ENCODE measurements at places on chromosomes 3 and 15.

DNA sequence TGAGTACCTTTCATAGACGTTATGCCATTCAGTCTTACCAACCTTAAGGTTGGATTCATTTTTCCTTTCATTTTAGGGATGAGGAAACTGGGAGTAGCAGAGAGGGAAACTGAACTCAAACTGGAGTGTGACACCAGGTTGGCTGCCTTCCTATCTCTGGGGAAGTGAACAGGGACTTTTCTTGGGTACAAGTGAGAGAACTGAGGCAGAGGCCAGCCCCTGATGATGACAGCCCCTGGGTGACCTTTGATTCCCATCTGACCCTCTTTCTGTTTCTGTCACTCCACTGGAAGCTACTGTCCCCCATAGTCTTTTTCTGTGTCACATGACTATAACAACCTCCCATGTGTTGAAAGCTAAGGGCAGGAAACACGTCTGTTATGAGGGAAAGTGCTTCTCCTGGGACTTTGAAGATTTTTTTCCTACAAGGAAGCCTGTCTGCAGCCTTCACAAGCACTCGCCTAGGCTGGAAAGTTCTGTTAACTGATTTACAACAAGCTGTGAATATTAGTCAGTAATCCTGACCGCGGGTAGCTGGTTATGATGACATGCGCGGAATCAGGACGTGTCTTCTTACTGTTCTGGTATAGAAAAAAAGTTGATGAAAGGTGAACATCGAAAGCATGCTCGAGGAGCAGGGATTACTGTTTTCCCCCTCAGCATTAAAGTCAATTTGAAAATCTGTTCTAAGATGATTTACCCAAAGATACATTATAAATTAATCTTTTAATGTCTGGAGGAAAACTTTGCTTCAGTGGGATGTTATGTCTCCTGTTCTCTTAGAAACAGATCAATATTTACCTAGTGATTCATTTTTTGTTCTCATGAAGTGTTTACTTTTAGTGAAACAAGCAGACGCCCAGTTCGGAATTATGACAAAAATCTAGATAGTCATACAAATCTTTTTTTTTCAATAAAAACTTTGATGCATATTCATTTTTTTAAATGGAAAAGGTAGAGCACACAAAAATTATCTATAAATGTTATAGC, 31.5 kb downstream of the ABHD2 start:
- no peak for DNase-seq

DNA sequence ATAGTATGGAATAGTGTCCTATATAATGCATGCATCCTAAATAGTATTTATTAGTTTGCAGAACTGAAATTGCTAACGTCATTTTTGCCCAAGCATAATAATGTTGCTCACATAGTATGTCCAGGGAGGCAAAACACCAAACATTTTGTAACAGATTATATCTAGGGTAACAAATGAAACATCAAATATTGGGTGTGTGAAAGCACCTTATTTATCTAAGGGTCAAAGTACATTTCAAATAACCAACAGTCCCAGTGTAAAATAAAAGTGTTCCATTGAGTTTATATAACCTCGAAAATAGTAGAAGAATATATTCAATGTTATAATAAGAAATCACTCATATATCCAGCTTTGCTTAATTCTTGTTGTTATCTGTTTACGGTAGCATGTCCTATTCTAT, 363.1 kb downstream of the CADM2 start:
- DNase-seq = no peak

DNA sequence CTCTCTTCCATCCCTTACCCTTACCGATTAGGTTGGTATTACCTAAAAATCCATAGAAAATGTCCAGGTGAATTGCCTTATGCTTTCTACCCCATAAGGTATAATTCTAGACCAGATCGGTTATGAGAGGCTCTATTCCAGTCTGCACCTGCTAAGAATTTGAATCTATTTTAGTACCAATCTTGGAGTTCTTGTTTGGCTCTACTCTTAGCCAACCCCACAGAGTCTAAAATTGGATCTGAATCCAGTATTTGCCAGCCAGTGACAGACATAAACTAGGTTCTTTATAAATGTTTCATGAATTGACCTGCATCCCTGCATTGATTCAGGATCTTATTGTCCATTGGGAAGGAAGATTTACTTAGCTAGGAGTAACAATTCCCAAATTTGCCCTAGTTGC, 6.5 kb downstream of the KLHL24 start:
- no peak for DNase-seq

- no peak for DNase-seq
Measured at GRCh38 chr3:120280566-120280965, 4.5 kb downstream of the GPR156 start.

DNA sequence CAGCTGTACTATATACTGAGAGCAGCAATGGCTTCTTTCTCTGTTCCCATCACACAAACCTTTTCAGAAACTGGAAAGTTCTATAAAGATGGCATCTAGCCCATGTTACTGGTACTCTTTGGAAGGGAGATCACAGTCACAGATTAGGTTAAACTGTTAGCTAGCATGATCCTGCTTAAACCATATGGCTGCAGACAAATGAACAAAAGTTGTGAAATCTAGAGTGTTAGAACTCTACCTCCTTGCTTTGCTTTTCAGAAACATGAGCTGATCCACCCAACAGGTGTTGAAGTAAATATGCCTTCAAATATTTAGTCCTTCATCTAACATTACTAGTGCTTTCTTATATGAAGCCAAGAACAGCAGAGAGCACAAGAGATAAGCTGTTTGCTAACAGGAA, 102.6 kb downstream of the SNRK start:
- DNase-seq = no peak

GRCh38 chr15:70217226-70218160, 119.8 kb upstream of the TLE3 start:
- no peak for DNase-seq

DNA sequence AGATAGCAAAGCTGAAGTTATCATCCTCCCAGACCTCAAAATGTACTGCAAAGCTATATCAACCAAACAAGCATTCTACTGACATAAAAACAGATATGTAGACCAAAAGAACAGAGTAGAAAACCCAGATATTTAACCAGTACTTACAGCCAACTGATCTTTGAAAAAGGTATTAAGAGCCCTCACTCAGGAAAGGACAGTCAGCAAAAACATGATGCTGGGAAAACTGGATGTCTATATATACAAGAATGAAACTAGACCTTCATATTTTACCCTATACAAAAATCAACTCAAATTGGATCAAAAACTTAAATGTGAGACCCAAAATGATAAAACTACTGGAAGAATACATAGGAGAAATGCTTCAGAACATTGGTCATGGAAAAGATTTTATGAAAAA, 87.5 kb upstream of the MME start:
- DNase-seq = no peak

GRCh38 chr3:90184861-90185260, 1077.4 kb downstream of the EPHA3 start:
- no peak for DNase-seq

DNA sequence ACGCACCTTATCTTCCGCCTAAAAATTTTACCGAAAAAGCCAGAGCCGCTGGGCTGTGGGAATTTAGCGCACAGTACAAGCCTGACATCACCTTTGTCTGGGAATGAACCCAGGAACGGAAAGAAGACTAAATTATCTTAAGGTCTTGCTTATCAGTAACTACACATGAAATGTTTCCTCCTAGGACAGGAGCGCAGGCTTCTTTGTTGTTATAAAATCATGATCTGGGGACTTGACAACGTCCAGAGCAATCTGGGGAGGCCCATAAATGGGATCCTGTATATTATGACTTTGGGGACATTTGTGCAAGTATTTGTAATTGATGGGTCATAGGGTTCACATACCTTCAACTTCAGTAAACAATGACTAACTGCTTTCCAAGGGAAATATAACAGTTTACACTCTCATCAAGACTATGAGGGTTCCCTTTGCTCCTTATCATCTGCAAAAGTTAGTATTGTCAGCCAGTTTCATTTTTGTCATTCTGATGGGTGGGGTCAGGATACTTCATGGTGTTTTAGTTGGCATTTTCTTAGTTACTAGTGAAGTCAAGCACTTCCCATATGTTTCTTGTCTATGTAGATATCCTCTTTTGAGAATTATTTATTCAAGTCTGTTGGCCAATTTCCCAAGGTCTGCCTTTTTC, 213.9 kb upstream of the PFN2 start:
- DNase-seq = no peak

DNA sequence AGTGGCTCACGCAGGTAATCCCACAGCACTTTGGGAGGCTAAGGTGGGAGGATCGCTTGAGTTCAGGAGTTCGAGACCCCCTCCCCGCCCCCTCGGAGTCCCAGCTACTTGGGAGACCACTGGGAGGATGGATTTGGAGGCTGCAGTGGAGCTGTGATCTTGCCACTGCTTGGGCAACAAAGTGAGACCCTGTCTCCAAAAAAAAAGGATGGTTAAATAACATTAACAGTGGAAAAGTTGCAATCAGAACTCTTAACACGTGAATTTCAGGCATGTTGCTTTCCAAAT, 1.4 kb upstream of the TMEM87A start:
- DNase-seq = no peak

- no peak for DNase-seq
Measured at GRCh38 chr3:187765342-187765741, 20.1 kb upstream of the BCL6 start.

GRCh38 chr3:45043728-45044299, 17.7 kb downstream of the CLEC3B start:
- DNase-seq = no peak

- no peak for DNase-seq
Measured at GRCh38 chr15:31148297-31149087, 47.0 kb upstream of the TRPM1 start.

- DNase-seq = no peak
Measured at GRCh38 chr3:14297784-14298236, 104.6 kb upstream of the SLC6A6 start.

- DNase-seq = no peak
Measured at GRCh38 chr3:179927191-179927590, 109.5 kb downstream of the PEX5L start.

GRCh38 chr3:50267280-50267913, 1.6 kb upstream of the SEMA3B start:
- DNase-seq = no peak

DNA sequence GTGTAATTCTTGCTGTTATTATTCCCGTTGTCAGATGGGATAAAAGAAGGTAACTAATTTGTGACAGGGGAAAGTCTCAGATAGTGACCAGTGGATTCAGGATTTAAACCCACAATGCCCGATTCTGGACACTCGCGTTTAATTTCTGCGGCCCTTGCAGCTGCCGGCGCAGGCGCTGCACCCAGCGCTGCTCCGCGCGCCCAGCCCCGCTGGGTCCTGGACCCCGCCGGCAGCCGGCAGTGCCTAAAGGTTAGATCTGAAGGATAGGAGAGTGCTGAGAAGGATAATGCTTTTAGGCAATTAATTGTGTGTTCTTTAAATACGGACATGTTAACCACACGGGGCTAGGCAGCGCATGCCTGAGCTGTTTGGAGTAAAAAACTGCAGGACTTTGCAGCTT, 3.6 kb upstream of the MKRN3 start:
- DNase-seq = no peak
